ENCODE measurements at places on chromosomes 11 and 22.
A peak's percentile ranks its signal among the peaks of the same experiment; 100 is the strongest.

GRCh38 chr11:44731685-44732430, 5.1 kb downstream of the TSPAN18 start:
- peak; percentile 67 for DNase-seq

- no peak for DNase-seq
Observed at GRCh38 chr11:36722421-36722820, 124.4 kb upstream of the RAG2 start.

GRCh38 chr11:11425806-11426205, 72.8 kb upstream of the CSNK2A3 start:
- DNase-seq = no peak

DNA sequence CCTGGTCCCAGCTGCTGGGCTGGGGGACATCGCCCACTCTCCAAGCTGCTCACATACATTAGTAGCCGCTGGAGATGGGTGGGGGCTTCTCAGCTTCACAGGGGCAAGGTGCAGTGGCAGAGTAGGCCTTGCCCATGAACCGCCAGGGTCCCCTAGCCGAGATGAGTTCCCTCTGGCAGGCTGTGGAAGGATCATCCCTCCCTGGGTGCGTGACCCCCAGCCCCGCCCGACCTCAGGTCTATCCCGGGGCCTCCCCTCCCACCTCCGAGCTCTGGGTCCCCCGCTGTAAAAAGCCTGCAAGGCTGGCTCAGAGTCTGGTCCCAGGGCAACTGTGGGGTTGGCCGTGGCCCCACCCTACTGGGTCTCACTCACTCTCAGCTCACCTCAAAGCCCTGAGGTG, 15.3 kb upstream of the TPCN2 start:
- no peak for DNase-seq

DNA sequence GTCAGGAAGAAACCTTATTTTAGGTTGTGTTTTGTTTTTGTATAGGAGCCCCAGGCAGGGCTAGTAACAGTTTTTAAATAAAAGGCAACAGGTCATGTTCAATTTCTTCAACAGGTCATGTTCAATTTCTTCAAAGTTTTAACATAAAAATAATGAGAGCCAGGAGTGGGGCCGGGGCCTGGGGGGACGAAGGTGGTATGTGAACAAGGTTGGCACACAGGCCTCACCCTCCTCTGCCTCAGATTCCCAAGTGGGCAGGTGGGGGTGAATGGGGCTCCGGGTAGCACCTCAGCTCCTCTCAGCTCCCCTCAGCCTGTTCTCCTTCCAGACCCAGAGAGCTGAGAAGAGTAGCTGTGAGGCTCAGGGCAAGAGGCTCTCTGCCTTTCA, 4.4 kb downstream of the DERL3 start:
- no peak for DNase-seq

DNA sequence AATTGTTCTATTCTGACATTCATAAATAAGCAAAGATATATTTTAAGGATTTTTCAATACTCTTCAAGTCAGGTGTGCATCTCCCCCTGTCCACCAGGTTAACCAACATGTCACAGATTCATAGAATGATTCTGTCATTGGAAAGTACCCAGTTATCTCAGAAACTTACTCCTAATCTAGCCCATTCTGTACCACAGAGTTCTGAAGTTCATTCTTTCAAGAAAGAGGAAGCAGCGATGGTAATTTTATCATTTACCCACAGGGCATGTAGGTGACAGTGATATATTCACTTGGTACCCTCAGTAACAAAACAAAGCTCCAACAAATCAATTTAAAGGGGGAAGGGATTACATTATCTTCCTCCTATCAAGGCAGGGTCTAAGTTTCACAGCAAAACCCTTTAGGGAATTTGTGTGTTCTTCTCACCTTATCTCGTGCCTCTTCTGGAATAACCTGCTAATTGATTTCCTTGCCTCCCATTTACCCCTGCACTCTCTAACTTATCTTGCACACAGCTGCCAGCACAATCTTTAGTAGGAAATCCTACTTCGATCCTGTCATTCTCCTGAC, 19.0 kb upstream of the MPPED2 start:
- DNase-seq = no peak

DNA sequence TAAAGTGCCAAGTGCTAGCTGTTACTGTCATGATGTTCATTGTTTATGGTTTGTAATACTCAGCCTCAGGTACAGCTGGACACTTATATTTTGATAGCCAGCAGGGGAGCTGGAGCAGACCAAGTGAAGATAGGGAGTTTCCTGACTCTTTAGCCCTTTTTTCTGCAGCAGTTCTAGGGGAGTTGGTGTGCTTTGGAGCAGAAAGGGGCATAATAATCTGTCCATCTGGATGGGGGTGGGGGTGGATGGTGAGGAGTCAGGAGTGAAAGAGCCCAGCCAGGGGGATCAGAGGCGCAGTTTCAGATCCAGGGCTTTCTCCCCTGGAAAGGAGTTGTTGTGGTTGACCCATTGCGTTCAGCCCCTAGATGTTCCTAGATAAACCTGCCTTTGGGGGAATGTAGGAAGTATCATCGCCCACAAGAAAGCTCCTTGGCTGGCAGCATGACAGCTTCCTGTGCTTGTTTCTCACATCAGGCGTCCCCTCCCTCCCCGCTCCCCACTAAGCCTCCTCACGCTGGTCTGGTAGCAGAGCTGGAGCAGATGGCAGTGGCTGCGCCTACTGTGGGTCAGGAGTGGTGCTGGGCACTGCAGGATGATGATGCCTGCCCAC, 41.9 kb downstream of the MED15 start:
- no peak for DNase-seq

DNA sequence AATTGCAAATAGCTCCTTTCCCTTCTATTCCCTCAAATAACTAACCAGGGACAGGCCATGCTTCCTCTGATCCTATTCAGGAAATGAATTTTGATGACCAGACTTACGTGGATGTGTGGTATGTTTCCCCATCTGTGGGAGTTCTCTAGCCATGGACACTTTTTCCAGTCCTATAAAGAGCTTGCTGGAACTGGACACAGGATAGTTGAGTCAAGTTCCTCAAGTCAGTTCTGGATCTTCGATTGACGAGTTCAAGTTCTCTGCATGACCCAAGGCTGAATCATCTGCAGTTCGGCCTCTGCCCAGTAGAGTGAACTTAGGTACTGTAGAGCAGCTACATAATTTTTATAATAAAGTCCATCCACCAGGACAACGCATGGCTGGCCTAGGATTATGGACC, 52.7 kb upstream of the CCND1 start:
- DNase-seq = no peak

GRCh38 chr11:2777871-2778629, 78.3 kb upstream of the KCNQ1OT1 start:
- no peak for DNase-seq

All from ELF-1 (cell line).